ENCODE measurements at places on chromosomes 2 and 18. TPM values are rescaled to one million over a fixed set of nuclear protein-coding genes. Genes with fewer than 3 reads are reported as not detected.

STARD6 gene
- total RNA-seq: 0.22 TPM

AQP12B gene
- not detected for total RNA-seq

MAP3K19 gene
- total RNA-seq: 6.9 TPM

D2HGDH gene
- total RNA-seq: 12.4 TPM

TUBA4B gene
- total RNA-seq: not detected

SP140 gene
- total RNA-seq: 1.6 TPM

CNTNAP5 gene
- total RNA-seq: 32.9 TPM

RAB17 gene
- 1.1 TPM for total RNA-seq

TXNDC2 gene
- total RNA-seq: 0.17 TPM

KRTCAP3 gene
- total RNA-seq: not detected

SLC8A1 gene
- 83.2 TPM for total RNA-seq

MYOM1 gene
- total RNA-seq: 9.6 TPM
